ENCODE measurements at places on chromosomes 12 and 14. TPM values are rescaled to one million over a fixed set of nuclear protein-coding genes. Genes with fewer than 3 reads are reported as not detected.

- no peak for DNase-seq
These were observed 28.6 kb upstream of the PPM1H start for GRCh38 chr12:62963486-62964041.

DNA sequence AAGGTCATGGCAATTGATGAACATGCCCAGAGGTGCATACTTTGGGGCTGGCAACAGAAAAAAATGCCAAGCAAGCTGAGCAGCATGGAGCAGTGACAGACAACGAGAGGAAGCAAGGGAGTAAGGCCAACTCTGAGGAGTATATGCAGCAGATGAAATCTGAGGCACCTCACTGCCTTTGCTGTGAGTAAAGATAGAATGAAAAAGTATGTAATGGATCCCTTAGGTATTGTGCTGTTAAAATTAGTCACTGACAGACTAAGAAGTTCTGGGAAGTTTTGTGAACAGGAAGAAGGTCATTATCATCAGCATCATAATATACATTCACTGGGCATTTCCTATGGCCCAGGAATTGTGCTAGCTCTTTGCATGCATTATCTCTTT is 269.9 kb downstream of the DUSP6 start:
- DNase-seq, result no peak

GRCh38 chr12:67080637-67081036 is 188.5 kb upstream of the CAND1 start:
- no peak for DNase-seq

Gene GZMH
- not detected for total RNA-seq

Gene GPR135
- total RNA-seq, result 7.4 TPM

Gene IRAK3
- 32.2 TPM for total RNA-seq

Gene CAPZA3
- not detected for total RNA-seq

Measured in aorta (tissue), 5 donors.